T-helper 17 cell (primary cell): ENCODE measurements at places on chromosomes 13 and 19.

- DNase-seq: no peak
These were observed 209.8 kb downstream of the POU4F1 start for GRCh38 chr13:78393286-78394142.

GRCh38 chr13:32645854-32646253 lies 59.6 kb downstream of the PDS5B start:
- no peak for DNase-seq

- DNase-seq: no peak
These were observed 1403.5 kb downstream of the PCDH9 start for GRCh38 chr13:65826657-65827056.

DNA sequence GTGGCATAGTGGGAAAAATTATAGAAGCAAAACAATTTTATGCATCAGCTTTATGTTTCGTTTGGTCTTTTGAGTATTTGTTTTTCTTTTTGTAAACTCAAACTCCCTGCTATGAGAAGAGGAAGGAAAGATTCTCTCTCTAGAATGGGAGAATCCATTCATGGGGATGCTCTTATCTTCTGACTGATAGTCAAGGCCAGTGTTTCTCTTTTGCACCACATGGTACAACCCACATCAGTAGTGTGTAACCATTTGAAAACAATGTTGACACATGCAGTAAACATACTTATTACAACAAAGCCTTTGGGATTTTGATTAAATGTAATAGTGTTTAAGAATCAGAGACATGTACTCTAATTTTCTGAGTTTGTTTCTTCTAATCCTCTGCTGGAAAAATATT lies 490.5 kb downstream of the MYO16 start:
- DNase-seq: no peak

- no peak for DNase-seq
These were observed 12.2 kb downstream of the NFIX start for GRCh38 chr19:13007292-13008045.

- no peak for DNase-seq
These were observed 727 bp downstream of the CNMD start for GRCh38 chr13:52738719-52739467.

- no peak for DNase-seq
These were observed 1.0 kb upstream of the NCCRP1 start for GRCh38 chr19:39195755-39196154.

DNA sequence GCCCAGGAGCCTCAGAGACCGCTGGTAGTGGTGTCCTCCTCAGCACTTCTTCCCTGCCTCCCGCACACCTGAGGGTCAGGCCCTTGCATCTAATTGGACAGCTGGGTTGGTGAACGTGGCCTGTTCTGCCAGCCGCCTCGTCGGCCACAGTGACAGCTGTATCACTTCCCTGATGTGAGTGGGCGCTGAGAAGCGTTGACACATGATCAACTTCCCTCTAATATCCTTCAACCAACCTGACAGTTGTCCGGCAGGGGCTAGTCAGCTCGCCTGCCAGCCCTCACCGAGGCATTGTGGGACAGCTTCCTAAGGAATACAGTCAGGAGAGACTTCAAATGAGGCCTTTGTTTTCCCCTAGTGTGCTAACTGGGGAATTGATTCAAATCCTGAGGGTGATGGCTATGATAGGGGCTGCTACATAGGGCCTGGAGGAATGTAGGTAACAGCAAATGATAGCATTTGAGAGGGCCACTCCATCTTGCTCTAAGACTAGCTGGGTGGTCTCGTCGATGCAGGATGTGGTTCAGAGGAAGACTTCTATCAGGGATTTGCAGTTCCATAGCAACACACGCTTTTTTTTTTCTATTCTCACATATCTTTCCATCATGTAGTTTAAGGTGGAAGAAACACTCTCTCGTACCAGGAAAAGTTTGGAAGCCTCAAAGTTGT lies 230.8 kb downstream of the TSHZ3 start:
- no peak for DNase-seq

DNA sequence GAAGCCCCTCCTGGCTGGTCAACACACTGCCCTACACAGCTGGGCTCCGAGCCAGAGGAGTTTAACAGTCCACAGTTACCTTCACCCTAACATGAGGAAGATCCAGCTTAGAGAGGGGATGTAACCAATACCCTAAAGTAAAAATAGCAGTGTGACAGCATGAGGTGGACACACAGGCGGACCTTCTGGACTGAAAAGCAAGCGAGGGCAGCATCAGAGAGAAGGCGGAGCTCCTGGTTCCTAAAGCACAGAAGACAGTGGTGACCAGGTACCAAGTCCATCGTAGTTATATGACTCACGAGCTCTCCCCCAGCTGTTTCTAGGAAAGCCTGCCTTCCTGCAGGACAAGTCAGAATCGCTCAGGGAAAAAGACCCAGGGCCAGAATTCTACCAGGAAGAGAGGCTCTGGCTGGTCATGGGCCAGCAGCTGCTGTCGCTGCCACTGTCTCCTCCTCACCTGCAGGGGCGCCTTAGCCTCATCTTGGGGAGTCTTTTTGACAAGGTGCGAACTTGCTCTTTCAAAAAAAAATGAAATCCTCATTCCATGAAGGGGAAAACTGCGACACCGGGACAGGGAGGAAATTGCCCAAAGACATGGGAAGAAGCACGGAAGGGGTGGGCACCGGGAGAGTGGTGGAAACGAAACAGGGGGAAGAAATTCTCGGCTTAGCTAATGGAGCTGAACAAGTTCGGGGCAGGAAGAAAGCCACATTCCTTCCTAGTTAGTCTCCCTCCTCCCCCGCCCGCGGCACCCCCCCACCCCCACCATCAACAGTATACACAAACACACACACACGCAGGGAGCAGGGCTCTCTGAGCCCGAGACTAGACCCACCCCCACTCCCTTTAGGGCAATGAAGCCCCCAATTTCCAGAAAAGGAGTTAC lies 1.7 kb downstream of the ELL start:
- peak; percentile 34 for DNase-seq

GRCh38 chr19:11252665-11253355 lies 9.5 kb downstream of the DOCK6 start:
- no peak for DNase-seq

DNA sequence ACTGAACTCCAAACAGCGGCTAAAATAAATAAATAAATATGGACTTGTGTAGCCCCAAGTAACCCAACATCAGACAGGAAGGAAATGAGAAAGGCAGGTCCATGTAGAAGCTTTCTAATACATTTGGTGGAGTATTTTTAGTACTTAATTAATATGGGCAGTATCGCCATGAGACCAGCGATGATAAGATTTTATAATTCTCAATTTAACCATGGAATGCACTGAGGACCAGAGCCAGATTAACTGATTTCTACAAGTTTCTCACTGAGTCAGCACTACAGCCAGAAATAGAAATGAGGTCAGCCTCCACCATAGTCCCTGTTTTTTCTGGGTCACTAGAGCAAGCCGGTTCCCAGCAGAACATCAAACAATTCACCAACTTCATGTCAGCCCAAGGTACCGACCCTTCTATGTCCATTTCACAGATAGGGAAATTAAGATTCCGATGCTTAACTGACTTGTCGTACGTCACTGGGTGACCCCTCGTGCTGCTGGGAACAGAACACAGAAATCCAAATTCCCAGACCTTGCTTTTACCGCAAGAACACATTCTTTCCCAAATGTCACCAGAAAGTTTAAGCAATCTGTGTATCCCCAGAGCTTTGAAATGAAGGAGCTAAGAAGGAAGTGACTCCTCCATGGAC lies 90.4 kb downstream of the COL4A1 start:
- DNase-seq: no peak

GRCh38 chr19:44671400-44671799 lies at the start of gene CEACAM19:
CEACAM19 (plus strand) TSS chr19:44671482; CDS start chr19:44671932, 450 bp downstream.
- no peak for DNase-seq

- DNase-seq: no peak
These were observed 78.4 kb upstream of the DIAPH3 start for GRCh38 chr13:60242043-60242595.

GRCh38 chr19:9857920-9858746 lies 23.0 kb downstream of the PIN1 start:
- DNase-seq: no peak

DNA sequence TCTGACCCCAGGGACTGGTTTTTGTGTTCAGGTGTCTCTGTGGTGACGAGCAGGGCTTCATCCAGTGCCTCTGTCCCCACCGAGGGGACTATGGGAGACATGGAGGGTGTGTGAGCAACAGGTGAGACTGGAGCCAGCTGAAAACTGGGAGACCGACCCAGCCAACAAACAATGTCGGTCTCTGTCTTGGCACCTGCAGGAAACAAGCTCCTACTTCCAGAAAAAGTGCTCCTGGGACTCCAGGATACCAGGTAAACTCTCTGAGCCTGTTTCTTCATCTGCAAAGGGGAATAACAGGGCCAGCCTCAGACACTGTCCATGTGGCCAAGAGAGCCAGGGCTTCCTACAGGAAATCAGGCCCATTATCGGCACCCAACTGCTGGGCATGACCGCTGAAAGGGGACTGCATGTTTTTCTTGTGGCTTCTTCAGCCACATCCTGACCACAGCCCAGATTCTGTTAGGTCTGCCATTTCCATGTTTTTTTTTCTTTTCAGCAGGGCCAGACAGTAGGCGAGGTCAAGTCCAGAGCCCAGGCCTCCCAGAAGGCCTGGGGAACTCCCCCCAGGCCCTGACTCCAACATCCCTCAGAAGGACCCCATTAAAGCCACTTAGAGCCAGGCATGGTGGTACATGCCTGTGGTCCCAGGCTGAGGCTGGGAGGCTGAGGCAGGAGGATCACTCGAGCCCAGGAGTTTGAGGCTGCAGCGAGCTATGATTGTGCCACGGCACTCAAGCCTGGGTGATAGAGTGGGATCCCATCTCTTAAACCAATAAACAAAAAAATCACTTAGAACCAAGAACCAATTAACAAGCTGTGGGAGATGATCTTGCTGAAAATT lies 836 bp upstream of the BST2 start:
- no peak for DNase-seq

- DNase-seq: no peak
These were observed 10.0 kb upstream of the OXGR1 start for GRCh38 chr13:97004096-97004876.
